ENCODE measurements at places on chromosomes 3 and 15.

GRCh38 chr3:32146746-32147211 is 40.4 kb downstream of the GPD1L start:
- no peak for DNase-seq

GRCh38 chr3:57659004-57659673 is 33.7 kb downstream of the DENND6A start:
- no peak for DNase-seq

- no peak for DNase-seq
These were observed 8.3 kb upstream of the MLF1 start for GRCh38 chr3:158562674-158563073.

- no peak for DNase-seq
These were observed 104.2 kb upstream of the CLSTN2 start for GRCh38 chr3:139830817-139831216.

GRCh38 chr3:29972320-29972993 is 633.9 kb upstream of the TGFBR2 start:
- no peak for DNase-seq

DNA sequence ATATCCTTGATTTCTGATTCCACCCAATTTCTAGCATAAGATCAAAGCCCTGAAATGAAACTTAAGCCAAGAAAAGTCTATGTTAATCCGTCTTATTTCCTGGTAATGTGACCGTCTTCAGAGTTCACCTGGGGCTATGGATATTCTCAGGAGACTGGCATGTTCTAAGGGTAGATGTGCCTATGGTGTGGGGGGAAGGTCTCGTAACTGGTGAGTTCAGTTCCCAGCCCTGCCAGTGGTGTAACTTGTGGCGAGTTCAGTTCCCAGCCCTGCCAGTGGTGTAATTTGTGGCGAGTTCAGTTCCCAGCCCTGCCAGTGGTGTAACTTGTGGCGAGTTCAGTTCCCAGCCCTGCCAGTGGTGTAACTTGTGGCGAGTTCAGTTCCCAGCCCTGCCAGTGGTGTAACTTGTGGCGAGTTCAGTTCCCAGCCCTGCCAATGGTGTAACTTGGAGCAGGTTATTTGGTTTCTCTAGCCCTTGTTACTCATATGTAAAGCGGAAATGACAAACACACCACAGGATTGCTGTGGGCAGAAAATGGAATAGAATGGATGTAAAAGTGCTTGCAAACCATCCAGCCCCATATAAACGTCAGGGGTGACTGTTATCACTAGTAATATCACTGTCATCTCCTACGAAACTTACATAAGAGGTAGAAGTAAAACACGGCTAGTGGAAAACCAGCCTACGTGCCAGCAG is 30.4 kb downstream of the SLC51A start:
- no peak for DNase-seq

- no peak for DNase-seq
These were observed 20.3 kb upstream of the ANXA2 start for GRCh38 chr15:60418096-60418495.

- no peak for DNase-seq
These were observed 231.5 kb downstream of the EFHB start for GRCh38 chr3:19702416-19703078.

Measured in activated CD4-positive, alpha-beta T cell treated with anti-CD3 and anti-CD28 coated beads, Interleukin-2, amount 50 U/mL, for 4 hours (primary cell).